CD4-positive, alpha-beta T cell (primary cell): ENCODE measurements at places on chromosomes 2 and 18.

- no peak for DNase-seq
Measured at GRCh38 chr2:133438026-133438425, 130.2 kb downstream of the NCKAP5 start.

GRCh38 chr2:52895726-52896340 lies 871.8 kb upstream of the CHAC2 start:
- no peak for DNase-seq

DNA sequence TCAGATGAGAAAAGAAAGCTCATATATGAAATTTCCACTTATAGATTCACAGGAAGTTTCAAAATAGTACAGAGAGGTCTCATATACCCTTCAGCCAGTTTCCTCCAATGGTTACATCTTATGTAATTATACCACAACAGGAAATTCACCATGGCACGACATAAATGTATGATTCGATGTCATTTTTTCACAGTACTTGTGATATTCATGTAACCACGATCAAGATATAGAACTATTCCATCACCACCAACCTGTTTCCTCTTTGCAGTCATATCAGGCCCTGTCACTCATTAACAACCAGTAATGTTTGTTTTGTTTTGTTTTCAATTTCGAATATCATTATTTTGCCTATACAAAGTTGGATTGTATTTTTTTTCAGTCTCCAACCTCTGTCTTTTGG lies 314.3 kb upstream of the POU3F3 start:
- no peak for DNase-seq

DNA sequence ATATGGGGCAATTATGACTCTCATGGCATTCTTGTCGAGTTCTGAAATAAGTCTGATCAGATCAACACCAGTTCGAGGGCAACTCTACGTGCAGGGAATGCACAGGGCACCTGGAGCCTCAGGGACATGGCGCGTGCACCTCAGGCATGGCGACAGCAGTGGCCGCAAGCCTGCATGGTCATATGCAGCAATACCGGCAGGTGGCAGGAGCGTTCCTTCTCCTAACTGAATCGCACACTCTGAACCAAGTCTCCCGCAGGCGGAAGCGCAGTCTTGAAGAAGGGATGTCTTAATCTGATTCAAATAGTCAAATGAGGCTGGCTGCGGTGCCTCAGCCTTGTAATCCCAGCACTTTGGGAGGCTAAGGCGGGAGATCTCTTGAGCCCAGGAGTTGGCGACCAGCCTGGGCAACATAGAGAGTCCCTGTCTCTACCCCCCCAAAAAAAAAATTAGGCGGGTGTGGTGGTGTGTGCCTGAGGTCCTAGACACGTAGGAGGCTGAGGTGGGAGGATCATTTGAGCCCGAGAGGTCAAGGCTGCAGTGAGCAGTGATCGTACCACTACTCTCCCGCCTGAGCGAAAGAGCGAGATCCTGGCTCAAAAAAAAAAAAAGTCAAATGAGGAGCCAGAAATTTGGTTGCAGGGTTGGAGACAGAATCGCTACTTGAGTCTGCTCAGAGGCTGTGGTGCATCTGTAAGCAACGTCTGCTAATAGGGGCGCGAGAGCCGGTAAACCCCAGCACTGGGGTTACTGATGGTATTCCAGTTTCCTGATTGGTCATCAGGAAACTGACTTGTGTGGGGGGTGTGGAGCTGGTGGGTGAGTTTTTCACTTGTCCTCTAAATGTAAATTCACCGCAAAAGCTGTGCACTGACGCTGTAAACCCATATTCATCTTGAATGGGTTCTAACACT lies 28.8 kb downstream of the FHL2 start:
- peak; percentile 86 for DNase-seq

- DNase-seq: no peak
Measured at GRCh38 chr2:109447251-109447661, 166.5 kb downstream of the SEPTIN10 start.

DNA sequence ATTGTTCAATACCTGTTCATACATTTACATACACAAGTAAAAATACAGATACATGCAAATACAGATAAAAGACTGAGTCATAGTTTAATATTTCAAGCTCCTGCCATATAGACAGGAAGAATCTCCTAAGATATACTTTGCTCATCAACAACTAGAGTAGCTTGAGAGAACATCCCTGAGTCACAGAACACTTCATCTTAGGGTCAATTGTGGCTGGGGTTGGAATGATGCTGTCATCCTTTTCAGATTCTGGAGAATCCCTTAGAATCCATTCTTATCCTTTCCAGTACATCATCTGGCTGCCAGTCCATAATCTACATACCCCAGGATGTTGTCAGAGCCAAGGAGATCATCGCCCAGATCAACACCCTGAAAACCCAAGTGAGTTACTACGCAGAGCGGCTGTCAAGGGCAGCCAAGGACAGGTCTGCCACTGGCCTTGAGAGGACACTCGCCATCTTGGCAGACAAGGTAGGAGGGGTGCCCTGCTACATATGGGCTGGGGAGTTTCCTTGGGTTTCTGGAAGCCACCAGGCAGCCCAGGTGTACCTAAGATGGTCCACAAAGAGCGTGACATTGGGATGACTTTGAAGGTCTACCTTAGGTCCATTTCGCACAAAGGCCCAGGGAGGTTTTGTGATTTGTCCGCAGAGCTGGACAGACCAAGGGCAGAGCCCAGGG lies 55.7 kb downstream of the COA5 start:
- DNase-seq: no peak

DNA sequence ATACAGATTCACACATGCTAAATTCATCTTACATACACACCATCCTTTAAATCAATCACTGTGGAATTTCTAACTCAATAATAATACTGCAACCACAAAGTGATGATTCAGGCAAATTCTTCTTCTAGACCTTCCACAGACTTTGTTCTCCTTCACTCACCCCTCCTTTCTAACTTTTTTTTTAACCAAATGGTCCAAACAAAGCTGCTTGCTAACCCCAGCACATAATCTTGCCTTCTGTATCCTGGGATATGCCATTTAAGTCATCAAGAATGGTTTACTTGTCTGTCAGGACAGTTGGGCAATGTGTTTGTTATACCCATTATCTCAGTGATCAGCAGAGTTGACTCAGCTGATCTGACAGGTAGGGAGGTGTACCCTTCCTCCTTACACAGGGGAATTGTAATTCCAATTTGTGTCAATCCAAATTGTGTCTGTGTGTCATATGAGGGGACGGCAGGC lies 10.0 kb downstream of the SLC40A1 start:
- no peak for DNase-seq

GRCh38 chr2:188170356-188170755 lies 121.3 kb upstream of the GULP1 start:
- no peak for DNase-seq

GRCh38 chr2:238009563-238009962 lies 42.7 kb downstream of the UBE2F start:
- no peak for DNase-seq

DNA sequence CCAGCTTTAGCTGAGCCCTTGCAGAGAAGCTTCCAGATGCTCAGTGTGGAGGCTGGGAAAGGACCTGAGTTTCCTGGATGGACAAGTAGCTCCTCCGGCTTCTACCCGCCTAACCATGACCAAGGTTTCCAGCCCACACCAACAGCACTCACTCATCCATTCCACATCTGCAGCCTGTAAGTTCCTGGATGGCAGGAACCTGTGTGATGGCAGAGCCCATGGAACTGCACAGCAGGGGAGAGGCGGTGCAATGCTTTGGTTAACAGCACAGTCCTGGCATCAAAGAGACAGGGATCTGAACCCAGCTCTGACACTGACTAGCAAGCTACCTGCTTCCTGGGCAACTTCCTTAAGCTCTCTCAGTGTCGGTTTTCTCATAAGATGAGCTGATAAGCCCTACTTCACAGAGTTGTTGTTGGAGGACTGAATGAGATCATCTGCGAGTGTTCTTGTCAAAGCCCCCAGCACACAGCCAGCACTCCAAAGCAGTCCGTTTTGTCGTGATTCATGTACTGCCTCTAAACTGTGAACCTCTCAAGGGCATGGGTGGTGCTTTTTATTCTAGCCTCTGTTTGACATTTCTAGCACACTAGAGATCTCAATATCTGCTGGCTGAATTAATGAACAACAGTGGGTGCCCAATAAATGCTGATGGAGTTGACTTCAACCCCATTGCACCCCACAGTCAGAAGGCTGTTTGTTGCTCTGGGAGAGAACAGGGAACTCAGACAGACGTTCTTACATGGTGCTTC lies 41.6 kb upstream of the OTOF start:
- DNase-seq: peak; percentile 39

- DNase-seq: peak; percentile 8
Measured at GRCh38 chr2:241217320-241218031, 29.0 kb downstream of the ANO7 start.

GRCh38 chr2:105388971-105389381 lies 9.9 kb downstream of the FHL2 start:
- no peak for DNase-seq

DNA sequence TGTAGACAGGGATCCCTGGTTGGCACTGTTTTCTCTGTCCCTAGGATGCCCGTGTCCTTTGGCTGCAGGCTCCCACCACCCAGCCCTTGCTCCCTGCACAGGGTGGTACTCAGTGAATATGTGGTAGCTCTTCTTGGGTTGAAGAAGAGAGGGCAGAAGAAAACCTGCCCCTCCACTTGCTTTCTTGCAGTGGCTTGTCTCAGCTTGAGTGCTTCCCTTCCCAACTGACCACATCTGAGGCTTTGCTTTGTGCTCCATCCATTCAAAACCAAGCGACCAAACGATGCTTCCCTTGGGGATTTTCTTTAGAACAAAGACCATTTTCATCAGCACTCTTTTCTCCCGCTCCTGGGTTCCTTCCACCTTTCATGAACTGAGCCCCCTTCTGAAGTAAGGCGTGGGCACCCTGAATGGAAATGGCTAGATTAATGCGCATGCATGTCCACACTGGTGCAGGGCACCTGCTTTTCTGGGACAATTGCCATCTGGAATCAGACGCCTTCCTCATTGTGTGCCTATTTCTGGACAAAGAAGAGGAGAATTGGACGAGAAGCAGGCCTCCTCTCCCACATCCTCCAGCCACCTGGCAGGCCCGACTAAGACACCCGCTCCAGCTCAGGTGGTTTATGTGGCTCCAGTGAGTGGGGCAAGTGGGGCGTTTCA lies 59.1 kb downstream of the ARL4C start:
- no peak for DNase-seq

- no peak for DNase-seq
Measured at GRCh38 chr2:19675856-19676460, 225.8 kb downstream of the TTC32 start.

- DNase-seq: no peak
Measured at GRCh38 chr2:192515937-192516336, 321.2 kb upstream of the TMEFF2 start.

GRCh38 chr18:48855422-48856377 lies 95.1 kb downstream of the SMAD7 start:
- DNase-seq: no peak

DNA sequence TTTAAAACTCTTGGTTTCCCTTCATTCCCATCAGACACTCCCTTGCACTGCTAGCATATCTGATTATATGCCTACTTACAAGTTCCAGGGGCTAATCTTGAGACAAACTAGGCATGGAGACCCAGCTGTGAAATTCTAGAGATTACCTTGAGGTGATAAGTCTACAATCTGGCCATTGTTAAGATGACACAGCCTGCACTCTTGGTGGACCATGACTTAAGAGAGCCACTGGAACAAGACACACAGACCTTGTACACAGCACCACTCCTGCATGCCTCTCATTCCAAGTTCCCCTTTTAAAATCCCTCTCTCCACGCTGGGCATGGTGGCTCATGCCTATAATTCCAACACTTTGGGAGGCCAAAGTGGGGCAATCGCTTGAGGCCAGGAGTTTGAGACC lies 387.2 kb upstream of the DCC start:
- no peak for DNase-seq

DNA sequence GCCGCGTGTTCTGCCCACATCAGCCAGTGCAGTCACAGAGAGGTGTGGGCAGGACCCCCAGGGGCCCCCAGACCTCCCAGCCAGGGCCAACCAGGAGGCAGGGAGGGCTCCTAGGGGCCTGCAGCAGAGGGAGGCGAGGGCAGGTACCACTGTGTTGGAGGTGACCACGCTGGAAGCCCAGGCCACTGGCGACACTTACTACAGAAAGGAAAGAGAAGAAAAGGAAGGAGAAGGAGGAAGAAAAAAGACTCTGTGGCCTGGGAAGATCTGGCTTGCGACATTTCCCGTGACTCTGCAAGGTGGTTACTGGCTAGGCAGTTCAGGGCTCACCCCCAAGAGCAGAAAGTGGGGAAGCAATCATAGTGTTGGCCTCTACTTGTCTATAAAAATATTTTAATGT lies 98.1 kb upstream of the BCL2L11 start:
- no peak for DNase-seq

GRCh38 chr2:95344215-95344583 lies 47.1 kb downstream of the KCNIP3 start:
- DNase-seq: no peak
